Right ventricle myocardium inferior (tissue), 1 donor: ENCODE measurements at places on chromosomes 7 and 10.
A peak's percentile ranks its signal among the peaks of the same experiment; 100 is the strongest.

GRCh38 chr7:147053746-147054145, 937.1 kb downstream of the CNTNAP2 start:
- DNase-seq, result no peak

DNA sequence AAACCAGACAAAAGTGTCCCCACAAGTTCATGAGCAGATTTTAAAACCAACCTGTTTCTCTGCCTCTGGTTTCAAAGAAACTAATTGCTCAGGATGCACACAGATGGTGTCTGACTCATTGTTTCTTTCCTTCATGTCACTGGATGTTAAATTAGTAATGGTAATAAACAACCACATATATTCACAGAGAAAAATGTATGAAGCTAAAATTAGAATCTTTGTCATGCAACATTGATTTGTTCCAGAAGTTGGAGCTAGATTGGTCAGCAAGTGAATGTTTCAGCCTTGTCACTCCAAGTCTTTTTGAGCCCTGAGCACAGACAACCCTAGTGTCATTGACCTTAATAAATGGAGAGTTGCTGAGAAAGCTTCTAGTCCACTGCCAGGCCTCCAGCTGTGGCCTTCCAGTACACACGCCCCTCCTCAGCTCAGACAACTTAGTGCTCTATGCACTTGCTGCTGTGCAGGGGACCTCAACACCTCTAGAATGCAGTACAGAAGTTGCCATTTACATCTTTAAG, 175.9 kb downstream of the CCDC71L start:
- no peak for DNase-seq

- no peak for DNase-seq
Measured at GRCh38 chr7:40000734-40001315, 50.8 kb downstream of the CDK13 start.

- DNase-seq, result no peak
Measured at GRCh38 chr10:81817596-81818170, 57.3 kb upstream of the NRG3 start.

DNA sequence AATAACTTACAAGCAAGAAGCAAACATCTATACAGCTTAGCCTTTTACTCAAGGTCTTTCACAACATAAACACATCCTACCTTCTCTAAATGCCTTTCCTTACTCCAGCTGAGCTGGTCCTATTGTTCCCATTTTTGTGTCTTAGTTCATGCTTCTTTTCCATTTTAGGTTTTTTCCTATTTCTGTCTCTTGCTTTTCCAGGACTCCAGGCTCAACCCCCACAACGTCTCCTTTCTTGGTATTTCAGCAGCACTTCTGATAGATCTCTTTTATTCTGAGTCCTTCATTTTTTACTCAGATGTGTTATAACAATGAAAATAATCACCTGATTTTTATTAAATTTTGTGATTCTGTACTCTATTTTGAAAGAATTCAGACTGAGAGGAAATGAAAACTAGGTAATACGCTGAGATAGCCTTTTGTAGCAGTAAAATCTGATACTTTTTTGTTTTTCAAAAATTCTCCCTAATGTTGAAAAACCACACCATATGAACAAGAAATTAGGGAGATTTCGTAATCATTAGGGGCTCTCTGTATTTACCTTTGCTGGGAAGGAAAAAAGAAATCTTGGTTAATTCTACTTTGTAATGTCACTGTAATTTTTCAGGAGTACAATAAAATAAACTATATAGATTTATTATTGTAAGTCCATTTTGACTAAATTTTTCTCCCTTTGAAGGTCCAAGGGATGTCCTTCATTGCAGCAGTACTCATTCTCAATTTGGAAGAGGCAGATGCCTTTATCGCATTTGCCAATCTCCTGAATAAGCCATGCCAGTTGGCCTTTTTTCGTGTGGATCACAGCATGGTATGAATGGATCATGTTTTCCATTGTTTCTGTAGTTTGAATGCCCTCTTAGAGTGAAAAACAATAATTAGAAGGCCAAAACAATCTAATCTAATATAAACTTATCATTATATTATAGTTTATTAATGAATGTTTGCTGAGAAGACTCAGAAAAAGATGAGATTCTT, 24.0 kb upstream of the HELLS start:
- no peak for DNase-seq

DNA sequence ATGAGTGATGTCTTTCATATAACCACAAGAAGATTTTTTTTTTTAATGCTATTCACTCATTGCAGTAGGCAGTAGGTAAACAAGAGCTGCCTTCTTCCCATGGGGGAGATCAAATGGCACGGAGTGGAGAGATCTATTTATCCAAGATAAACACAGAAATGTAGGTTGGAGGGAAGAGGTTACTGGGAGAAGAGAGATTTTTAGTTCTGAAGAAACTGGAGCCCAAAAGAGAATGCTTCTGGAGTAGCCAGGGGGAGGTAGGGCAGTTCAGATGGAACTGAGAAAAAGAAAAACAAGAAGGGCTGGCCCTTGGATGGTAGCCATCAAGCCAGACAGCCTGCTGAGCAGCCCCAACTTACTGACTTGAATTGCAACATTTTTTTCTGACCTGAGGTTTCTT, 270.1 kb upstream of the TPK1 start:
- DNase-seq, result peak; percentile 60

- no peak for DNase-seq
Measured at GRCh38 chr7:479115-479947, 40.3 kb downstream of the PDGFA start.

GRCh38 chr10:89207801-89208551, 859 bp upstream of the CH25H start:
- DNase-seq, result peak; percentile 76

- peak; percentile 52 for DNase-seq
Measured at GRCh38 chr7:124033807-124034753, 1.2 kb upstream of the TMEM229A start.

DNA sequence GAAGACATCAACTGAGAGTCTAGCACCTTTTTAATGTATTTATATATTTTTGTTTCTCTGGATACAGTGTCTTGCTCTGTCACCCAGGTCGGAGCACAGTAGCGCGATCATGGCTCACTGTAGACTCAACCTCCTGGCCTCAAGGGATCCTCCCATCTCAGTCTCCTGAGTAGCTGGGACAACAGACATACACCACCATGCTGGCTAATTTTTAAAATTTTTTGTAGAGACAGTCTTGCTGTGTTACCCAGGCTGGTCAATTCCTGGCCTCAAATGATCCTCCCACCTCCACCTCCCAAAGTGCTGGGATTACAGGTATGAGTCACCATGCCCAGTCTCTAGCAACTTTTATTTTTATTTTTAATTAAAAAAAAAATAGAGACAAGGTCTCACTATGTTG, 51.4 kb upstream of the ANLN start:
- no peak for DNase-seq

GRCh38 chr10:104255311-104255981, 754 bp downstream of the GSTO1 start:
- DNase-seq, result no peak

DNA sequence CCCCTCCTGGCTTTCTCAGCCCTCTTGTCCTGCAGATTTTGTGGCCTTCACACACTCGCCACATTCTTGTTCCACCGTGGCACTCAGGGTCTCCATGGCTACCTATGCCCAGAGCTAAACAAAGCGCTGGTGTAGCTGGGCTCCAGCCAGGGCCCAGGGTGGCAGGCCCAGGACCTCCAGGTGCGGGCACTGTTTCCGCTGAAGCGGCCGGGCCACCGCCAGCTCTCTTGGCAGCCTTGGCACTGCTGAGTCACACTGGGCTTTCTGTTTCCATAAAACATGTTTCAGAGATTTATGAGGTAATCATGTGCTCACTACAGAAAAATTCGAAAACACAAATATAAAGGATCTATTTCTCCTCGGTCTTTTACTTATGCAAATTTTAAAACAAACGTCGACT, 51.3 kb downstream of the AOC1 start:
- peak; percentile 85 for DNase-seq
